Osteoblast (primary cell): ENCODE measurements at places on chromosomes 4 and X. TPM values are rescaled to one million over a fixed set of nuclear protein-coding genes. Genes with fewer than 3 reads are reported as not detected.

GRCh38 chr4:147633643-147634042, 16.4 kb downstream of the TMEM184C start:
- no peak for DNase-seq

DNA sequence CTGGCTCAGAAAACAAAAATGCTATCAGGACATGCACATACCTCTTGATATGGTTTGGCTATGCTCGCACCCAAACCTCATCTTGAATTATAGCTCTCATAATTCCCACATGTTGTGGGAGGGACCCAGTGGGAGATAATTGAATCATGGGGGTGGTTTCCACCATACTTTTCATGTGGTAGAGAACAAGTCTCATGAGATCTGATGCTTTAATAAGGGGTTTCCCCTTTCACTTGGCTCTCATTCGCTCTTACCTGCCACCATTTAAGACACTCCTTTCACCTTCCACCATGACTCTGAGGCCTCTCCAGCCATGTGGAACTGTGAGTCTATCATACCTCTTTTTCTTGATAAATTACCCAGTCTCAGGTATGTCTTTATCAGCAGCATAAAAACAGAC, 958.6 kb downstream of the TRAM1L1 start:
- DNase-seq, result no peak

DNA sequence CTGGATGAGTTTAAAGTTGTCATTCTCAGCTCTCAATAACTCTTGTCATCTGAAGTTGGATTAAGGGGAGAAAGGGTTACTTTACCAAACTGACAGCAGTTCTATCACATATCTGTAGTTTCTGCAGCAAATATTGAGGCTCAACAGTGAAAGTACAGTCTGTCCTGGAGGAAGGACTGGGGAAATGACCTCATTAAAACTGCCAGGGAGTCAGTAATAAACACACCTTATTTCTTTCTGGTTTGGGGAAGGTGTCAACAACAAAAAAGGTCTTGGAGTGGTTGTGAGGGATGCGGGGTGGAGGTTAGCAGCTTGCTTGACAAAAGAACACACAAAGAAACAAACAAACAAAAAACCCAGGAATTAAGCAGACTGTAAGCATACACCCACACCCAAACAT, 1418.0 kb downstream of the STIM2 start:
- DNase-seq, result no peak

- no peak for DNase-seq
Observed at GRCh38 chrX:135477576-135477975, 42.9 kb upstream of the INTS6L start.

DNA sequence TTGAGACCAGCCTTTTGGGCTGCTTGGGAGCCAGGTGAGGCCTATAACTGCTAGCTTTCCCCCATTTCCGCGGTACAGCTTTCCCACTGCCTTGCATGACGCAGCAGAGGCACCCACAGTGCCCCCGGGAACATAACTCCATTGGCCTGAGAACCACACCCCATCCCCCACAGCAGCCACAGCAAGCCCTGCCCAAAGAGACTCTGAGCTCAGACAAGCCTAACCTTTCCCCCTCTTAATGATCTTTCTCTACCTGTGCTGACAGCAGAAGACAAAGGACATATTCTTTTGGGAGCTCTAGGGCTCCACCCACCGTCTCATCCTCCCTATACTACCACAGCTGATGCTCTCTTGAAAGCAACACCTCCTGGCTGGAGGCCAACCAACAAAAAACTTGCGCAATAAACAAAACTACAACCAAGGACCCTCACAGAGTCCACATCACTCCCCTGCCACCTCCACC, 114.8 kb downstream of the FANCB start:
- no peak for DNase-seq

- DNase-seq, result no peak
Observed at GRCh38 chrX:71098302-71098701, 2.7 kb downstream of the FOXO4 start.

DNA sequence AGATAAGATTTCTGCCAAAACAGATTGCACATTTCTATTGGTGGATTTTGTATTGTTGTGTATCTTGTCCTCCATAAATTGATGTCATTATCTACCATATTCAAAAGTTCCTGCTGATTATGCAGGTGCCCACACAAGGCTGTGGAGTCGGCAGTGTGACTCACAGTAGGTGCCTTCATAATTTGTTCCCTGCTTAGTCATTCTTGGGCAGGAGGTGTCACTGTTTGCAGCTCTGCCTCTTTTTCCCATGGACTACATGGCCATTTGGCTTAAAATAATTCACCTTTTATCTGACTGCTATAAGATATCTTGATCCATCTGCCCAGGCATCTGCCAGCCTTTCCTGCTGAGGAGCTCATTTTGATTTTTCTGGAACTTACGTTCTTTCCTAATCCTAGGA, 33.6 kb upstream of the ENPEP start:
- DNase-seq, result no peak

GRCh38 chr4:2168469-2169319, 73.2 kb downstream of the HAUS3 start:
- no peak for DNase-seq

GRCh38 chr4:116303736-116304188, 781.6 kb downstream of the TRAM1L1 start:
- DNase-seq, result no peak

DNA sequence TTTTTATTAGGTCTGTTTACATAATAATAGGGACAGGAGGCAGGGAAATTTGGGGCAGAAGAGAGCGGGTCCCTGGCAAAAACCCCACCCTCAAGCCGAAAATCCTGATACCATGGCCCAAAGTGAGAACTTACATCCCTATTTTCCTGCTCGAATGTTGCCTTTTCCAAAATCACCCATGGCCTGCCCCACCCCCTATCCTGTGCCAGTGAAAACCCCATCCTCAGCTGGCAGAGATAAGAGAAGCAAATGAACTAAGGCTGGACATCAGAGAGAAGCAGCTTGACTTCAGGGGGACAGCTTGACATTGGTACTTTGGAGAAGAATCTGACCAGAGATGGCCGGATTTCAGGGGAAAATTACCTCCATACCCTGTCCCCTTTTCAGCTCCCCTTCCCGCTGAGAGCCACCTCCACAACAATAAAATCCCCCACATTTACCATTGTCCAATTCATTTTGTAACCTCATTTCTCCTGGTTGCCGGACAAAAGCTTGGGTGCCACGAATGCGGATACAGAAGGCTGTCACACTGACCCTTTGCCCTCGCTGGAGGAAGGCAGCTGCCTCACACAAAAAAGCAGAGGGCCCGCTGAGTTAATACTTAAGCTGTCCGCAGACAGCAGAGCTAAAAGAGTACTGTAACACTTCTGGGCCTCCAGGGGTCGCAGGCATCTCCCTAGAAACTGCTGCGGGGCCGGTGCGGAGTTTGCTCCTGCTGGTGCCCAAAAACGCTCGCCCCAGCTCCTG, 196.2 kb downstream of the SNCA start:
- DNase-seq, result peak; percentile 73

- no peak for DNase-seq
Observed at GRCh38 chr4:19348746-19349145, 903.0 kb upstream of the SLIT2 start.

DNA sequence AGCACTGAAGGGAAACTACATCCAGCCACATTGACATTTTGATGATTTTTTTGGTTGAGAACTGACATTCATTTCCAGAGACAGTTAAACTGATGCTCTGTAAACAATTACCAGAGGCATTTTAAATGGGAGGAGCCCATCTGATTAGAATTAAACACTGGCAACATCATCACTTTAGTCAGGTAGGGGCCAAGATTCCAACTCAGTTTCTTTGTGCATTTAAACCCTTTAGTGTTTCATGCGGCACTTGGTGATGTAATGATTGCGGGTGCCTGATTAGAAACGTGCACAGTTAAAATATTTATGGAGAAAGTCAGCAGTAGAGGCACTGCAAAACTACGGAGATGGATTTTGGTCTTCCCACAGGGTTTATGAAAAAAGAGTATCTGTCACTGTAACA, 16.1 kb downstream of the TNIP3 start:
- no peak for DNase-seq

- DNase-seq, result no peak
Observed at GRCh38 chrX:8981723-8982122, 52.2 kb downstream of the FAM9B start.

PCYT1B gene
- 0.59 and 1.1 TPM in 2 replicates for total RNA-seq

FGFRL1 gene
- 29.2 and 30.8 TPM in 2 replicates for total RNA-seq

SEPTIN6 gene
- total RNA-seq, result 9.0 and 9.1 TPM in 2 replicates
